ENCODE measurements at places on chromosomes 2 and 18.

DNA sequence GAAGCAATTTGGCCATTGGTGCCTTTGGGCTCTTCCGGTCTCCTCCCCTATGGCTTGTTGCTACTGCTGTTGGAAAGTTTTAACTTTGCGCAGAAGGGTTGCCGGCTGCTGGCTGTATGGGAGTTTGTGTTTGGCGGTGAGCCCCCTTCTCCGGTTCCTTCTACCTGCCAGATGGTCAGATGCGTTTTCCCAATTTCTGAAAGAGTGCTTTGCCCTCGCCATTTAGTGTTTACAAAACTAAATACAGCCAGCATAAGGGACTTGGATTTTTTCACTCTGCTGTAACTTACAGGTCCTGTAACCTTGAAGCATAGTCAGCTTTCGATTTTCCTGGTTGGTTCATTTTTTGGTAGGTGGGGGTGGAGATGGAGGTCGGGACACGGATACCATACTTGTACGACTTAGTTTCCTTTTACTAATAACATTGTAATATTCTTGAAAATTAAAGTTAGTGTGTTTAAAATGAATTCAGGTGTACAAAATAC is 604 bp downstream of the COQ10B start:
- peak; percentile 94 for DNase-seq

- no peak for DNase-seq
These were observed 154.7 kb downstream of the TWIST2 start for GRCh38 chr2:239002591-239002953.

DNA sequence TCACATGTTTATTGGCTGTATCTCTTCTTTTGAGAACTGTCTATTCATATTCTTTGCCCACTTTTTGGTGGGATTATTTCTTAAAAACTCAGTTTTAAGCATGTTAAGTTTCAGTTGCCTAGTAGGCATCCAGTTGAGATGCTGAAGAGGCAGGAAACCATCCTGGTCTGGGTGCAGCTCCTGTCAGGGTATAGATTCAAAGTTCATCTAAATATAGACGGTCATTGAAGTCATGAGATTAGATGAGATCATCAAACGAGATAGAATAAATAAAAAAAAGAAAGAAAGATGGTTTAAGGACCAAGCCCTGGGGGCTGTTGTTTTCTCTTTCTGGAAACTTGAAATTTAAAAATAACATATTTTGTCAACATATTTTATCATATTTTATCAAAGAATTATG is 9.2 kb upstream of the DNAH7 start:
- no peak for DNase-seq

DNA sequence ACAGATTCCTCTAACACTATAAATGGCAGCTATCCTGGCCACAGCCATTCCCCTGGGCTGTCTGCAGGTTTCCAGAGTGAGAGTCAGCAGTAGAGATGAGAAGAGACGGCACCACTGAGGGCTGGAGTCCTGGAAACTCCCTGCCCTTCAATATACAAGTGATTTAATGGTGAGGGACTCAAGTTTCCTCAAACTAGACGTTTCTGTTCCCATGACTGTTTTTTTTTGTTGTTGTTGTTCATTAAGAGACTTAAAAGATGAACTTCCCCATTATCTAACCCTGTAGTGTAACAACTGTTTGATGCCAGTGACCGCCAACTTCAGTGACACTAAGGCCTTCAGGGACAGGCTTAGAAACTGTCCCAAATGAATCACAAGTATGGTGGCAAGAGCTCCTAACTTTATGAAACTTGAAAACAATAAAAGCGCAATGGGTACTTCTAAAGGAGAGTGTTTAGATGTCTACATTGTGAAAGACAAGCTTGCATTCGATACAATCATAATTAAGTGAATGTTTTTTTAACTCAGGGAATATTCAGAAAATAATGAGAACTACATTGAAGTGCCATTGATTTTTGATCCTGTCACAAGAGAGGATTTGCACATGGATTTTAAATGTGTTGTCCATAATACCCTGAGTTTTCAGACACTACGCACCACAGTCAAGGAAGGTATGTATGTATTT is 34.0 kb downstream of the IL1R2 start:
- DNase-seq = no peak

DNA sequence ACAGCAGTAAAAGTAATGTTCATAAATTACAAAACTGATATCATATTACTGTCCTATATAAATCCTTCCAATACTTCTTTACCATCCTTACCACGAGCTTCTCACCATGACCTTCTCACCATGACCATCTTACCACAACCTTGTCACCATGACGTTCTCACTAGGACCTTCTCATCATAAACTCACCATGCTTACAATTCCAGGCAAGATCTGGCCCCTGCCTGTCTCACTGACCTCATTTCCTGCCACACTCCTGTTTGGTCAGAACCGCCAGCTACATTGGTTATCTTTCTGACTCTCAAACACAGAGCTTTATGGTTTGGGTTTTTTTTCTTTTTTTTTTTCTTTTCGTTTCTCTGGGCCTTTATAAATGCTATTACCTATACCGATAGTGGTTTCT is 827.6 kb downstream of the RNF144A start:
- no peak for DNase-seq

GRCh38 chr2:4192119-4192518 is 488.7 kb downstream of the DCDC2C start:
- DNase-seq = no peak

DNA sequence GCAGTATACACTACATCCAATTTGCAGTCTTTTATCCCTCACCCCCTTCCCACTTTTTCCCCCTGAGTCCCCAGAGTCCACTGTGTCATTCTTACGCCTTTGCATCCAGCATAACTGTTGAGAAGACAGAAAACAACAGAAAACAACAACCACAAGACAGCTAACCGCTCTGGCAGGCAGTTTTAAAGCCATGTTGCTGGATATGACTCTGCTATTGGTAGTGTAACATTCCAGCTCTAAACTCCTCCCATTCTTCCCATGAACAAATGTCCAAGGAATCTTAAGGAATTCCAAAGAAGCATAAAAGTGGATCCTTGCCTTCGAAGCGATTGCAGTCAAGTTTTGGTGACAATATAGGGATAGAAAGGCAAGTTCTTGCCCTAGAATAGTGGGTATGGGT is 599.1 kb downstream of the NYAP2 start:
- peak; percentile 83 for DNase-seq

DNA sequence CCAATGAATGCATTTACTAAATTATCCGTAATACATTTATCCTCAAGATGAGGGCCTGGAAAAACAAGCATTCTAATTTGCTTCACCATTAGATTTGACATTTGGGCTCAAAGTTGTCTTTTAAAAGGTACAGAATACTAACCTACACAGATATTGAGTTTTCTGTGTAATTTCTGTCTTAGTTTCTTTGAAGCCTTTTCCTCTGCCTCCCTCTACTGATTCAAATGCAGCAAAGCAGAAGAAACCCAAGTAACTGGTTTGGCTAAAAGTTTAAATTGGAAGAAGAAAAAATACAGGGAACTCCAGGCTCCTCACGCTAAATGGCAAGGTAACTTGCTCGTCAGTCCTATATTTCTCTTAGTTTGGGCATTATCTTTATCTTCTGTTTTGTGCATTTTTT is 53.3 kb upstream of the SLC5A7 start:
- DNase-seq = peak; percentile 34

GRCh38 chr2:198214114-198214596 is 409.8 kb downstream of the PLCL1 start:
- DNase-seq = peak; percentile 4

GRCh38 chr2:138516030-138516704 is 14.6 kb downstream of the SPOPL start:
- peak; percentile 58 for DNase-seq

DNA sequence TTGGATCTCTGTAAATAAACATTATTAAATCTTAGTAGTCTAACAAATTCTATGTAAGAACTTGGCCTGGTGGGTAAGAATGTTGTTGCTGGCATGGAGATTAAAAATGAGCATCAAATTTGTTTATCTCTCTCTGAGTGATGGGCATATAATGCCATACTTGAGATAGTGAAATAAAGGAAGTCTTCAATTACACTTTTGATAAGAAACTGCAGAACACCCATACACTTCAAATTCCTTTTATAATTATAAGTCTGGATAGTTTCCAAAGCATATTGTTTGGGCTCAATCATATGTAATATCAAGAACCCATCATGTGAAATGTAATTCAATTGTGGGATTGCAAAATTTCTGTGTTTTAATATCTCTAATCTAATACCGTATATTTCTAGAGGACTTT is 47.4 kb upstream of the PARD3B start:
- DNase-seq = no peak

DNA sequence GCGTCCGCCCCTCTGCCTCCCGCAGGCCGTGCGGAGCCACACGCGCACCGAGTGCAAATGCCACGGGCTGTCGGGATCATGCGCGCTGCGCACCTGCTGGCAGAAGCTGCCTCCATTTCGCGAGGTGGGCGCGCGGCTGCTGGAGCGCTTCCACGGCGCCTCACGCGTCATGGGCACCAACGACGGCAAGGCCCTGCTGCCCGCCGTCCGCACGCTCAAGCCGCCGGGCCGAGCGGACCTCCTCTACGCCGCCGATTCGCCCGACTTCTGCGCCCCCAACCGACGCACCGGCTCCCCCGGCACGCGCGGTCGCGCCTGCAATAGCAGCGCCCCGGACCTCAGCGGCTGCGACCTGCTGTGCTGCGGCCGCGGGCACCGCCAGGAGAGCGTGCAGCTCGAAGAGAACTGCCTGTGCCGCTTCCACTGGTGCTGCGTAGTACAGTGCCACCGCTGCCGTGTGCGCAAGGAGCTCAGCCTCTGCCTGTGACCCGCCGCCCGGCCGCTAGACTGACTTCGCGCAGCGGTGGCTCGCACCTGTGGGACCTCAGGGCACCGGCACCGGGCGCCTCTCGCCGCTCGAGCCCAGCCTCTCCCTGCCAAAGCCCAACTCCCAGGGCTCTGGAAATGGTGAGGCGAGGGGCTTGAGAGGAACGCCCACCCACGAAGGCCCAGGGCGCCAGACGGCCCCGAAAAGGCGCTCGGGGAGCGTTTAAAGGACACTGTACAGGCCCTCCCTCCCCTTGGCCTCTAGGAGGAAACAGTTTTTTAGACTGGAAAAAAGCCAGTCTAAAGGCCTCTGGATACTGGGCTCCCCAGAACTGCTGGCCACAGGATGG is 7.1 kb upstream of the WNT10A start:
- DNase-seq = no peak

- DNase-seq = no peak
These were observed 16.7 kb downstream of the WIPF1 start for GRCh38 chr2:174580951-174581350.

GRCh38 chr2:180012523-180012922 is 5.4 kb upstream of the CWC22 start:
- peak; percentile 70 for DNase-seq

- DNase-seq = no peak
These were observed 198.4 kb downstream of the MTX2 start for GRCh38 chr2:176467595-176467994.

DNA sequence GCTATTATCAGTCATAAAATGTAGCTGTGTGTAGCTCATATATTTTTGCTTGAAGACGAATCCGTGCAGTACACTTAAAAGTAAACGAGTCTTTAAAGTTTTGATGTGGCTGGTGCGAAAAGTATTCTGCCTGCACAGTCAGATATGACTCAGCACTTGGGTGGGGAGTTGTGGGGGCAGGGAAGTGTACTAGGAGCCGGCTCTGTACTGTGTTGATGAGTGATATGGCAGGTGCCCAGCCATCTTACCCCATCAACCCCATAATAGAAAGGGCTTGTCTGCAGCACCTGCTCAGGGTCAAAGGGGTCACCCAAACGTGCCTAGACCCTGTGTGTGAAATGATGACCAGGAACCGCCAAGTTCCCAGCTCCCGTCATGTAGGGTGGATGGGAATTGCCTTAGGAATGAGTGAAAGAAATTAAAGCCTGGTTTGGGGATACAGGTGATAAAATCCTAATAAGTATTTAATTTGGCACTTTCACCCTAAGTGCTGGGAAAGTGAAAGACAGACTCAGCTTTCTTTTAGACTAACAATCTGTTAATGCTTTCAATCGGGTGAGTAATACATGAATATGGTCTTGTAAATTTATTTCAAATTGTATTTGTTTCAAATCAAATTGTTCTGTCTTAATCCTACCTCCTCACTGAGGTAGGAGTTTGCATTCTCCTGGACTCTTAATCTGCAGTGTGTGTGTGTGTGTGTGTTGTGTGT is 48.0 kb downstream of the BCL2L11 start:
- DNase-seq = peak; percentile 79

- no peak for DNase-seq
These were observed 31.3 kb downstream of the DGKD start for GRCh38 chr2:233385489-233386044.

- DNase-seq = no peak
These were observed 95.2 kb downstream of the CAMKMT start for GRCh38 chr2:44456946-44457345.

GRCh38 chr2:164514491-164514890 is 106.8 kb downstream of the GRB14 start:
- DNase-seq = peak; percentile 86

DNA sequence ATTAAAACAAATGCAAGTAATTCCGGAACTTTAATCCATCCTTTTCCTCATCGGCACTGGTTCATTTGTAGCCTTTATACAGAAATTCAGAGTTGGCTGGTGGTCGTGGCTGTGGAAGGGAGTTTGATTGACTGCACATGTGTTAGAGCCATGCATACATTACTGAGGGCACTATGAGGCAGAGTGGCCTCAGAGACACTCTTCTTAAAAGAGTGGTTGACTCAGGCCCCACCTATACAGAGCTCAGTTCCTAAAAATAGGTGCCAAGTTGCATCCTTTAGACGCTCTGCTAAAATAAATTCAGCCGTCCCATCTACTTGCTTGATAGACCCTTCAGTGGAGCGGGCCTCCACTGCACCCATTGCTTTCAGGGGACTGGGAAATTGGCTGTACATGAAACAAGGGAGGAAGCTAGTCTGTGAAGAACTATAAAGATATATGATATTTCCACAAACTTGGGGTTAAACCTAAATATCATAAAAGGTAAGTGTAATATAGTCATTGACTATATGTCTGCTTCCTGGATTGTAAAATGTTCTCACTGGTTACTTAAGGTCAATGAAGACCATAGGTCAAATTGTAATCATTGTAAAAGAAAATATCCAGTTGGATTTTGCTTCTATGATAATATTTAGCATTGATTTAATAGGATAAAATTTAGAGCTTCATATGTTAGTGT is 298.9 kb downstream of the XIRP2 start:
- DNase-seq = no peak

- DNase-seq = peak; percentile 23
These were observed 81.5 kb upstream of the STON1 start for GRCh38 chr2:48448274-48449061.

DNA sequence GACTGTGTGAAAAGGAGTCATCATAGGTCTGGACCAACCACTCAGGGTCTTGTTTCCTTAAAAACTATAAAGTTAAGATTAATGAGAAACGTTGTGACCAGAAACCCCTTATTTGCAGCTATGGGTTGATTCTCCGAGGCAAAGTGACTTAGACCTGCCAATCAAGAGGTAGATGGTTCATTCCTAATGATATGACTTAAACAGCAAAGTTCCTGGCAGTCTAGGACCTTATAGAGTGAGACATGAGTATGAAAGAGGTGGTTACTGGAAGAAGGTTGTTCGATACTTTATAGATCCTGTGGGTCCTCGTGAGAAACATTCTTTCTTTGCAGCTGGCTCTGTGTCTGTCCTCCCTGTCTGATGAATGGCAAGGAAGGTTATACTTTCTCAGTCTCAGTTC is 8.0 kb downstream of the SFXN5 start:
- no peak for DNase-seq
